AG09309 (cell line): ENCODE measurements at places on chromosomes 2 and 18.

DNA sequence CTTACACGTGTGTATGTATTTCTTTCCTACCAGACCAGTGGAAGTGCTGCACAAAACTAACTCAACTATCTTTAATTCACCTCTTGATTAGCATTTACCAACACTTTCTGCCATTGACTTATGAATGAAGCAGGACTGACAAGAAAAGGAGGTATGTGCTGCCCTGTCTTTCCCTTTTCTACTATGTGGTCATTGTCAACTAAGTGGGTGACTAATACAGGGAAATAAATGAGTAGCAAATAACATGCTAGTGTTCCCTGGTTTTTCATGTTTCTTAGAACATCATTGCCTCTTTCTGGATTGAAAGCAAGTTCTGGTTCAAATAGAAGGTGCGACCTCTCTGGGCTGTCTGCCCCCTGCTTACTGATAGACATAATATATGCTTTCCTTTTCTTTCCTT, 58.0 kb downstream of the LINC00305 start:
- DNase-seq: no peak

GRCh38 chr2:136327162-136327852, 209.4 kb upstream of the CXCR4 start:
- DNase-seq: no peak

- DNase-seq: no peak
Observed at GRCh38 chr2:37263839-37264238, 32.4 kb downstream of the NDUFAF7 start.

- DNase-seq: no peak
Observed at GRCh38 chr2:128594953-128595677, 276.4 kb upstream of the HS6ST1 start.

- no peak for DNase-seq
Observed at GRCh38 chr2:181318504-181319280, 138.5 kb upstream of the ITGA4 start.

- DNase-seq: no peak
Observed at GRCh38 chr2:122815120-122815519, 1059.7 kb downstream of the TSN start.

DNA sequence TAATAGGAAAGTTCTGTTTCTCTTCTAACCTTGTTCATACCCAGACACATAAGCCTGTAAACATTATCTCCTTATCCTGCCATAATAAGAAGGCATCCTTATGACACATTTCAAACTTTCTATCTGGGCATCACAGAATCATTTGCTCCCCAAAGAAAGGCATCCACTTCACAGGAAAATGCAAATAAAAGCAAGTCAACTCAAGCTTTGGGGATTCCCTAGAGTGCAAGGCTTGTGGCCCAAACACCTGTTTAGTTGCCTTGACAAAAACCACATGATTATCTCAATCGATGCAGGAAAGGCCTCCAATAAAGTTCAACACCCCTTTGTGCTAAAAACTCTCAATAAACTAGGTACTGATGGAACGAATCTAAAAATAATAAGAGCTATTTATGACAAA, 195.7 kb upstream of the GALNT5 start:
- DNase-seq: no peak

GRCh38 chr2:27313882-27314645, 5.8 kb upstream of the UCN start:
- DNase-seq: no peak

DNA sequence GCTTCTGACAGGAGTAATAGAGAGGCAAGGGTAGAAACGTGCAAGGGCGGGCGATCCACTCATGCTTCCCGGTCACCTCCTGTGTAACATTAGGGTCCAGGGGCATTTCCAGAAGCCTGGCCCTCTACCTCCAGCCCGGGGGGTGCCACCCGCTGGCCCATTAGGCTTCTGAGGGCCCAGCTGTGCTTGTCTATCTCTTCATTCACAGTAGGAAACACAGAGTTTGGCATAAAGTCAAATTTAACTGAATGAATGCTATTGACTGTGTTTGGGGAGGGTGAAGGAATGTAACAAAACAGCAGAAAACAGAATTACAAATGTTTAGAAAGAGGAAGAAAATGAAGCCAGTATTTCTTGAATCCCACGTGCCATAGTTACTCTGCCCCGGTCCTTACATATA, 112.4 kb upstream of the SLC66A3 start:
- DNase-seq: no peak

- DNase-seq: no peak
Observed at GRCh38 chr18:49563701-49564517, 2.1 kb downstream of the LIPG start.

DNA sequence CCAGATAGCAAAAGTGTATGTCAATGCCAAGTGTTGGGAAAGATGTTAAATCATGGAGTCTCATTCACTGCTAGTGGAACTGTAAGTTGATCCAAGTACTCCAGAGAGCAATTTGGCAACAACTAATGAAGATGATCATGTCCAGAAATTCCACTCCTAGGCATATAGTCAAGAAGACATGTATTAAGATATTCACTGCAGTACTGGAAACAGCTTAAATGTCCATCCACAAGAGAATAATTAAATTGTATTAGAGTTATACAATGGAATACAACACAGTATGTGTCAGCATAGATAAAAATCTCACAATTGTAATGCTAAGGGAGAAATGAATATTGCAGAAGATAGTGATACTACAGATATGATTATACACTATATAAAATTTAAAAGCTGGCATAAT, 15.2 kb upstream of the LBH start:
- DNase-seq: no peak

GRCh38 chr2:169693360-169693759, 845 bp downstream of the CFAP210 start:
- no peak for DNase-seq

- no peak for DNase-seq
Observed at GRCh38 chr2:176976736-176977685, 235.6 kb upstream of the HNRNPA3 start.

DNA sequence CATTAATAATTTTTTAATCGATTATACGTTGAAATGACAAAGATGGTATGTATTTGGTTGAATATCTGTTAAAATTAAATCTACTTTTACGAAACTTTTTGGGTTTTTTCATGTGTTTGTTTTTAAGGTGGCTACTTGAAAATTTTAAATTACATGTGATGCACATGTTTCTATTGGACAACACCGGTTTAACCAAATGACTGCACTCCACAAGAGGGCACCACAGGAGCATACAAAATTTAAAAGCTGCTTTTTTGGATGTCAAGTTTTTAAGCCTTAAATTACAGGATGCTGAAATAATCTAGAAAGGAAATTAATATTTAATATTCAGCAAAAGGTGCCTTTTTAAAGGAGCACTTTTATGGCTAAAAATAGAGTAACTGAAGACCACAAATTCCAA, 98.7 kb downstream of the ACVR1 start:
- DNase-seq: peak; percentile 11

- no peak for DNase-seq
Observed at GRCh38 chr2:240585101-240585500, 1.4 kb upstream of the CAPN10 start.

- no peak for DNase-seq
Observed at GRCh38 chr2:5539282-5540165, 152.7 kb upstream of the SOX11 start.

DNA sequence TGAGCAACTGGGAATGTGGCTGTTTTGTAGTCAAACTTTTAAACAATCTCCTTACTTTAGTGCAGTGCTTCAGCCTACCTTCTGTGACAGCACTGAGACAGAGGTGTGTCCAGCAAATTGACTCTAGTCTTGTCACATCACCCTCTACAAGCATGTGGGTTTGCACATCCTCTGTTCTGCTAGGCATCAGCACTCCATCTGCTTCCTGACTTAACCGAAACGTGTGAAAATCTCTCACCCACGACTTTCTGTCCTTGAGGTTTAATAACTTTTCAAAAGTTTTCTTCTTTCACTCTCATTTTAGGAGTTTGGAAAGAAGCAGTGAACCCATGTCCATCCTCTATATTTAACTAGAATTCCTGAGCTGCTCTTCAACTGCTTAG, 42.6 kb downstream of the TTR start:
- DNase-seq: no peak

DNA sequence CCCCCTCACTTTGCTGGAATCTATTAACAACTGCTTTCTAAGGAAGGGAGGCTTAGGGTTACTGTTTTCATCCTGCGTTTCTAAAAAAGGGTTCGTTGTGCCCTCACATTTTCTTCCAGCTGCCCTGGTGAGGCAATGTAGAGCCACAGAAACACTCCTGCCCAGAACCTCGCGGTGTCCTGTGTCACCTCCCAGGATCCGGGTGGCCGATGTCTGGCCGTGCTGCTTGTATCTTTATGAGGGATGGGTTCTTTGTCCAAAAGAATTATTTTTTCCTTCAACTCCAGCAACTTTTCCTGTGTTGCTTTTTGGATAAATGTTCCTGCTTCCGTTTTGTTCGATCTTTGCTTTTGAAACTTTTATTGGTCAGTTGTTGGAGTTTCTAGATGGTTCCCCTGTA, 291.8 kb upstream of the HS6ST1 start:
- no peak for DNase-seq

DNA sequence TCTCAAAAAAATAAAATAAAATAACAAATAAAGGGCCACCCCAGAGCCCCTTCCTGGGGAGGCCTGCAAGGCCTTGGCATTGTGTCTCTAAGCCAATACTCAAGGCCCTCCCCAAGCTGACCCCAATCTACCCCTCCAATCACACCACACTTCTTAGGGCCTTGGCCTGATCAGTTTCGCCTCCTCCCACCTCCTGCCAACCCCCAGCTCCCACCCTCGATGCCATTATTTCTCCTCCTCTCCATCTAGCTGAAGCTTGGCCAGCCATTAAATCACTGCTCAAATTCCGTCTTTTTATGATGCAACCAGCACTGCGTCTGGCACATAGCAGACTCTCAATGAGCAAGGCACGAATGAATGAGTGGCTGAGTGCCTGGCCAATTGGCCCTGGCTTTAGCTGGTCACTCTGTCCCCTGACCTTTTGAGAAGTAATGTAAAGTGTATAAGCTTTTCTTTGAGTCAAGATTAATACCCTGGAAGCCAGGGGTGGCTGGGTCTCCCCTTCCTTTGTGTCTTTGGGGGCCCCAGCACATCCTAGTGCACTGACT, 55.9 kb downstream of the SMAD7 start:
- no peak for DNase-seq

GRCh38 chr2:11656671-11657101, 13.3 kb downstream of the NTSR2 start:
- no peak for DNase-seq

GRCh38 chr2:152456262-152456661, 121.3 kb downstream of the FMNL2 start:
- DNase-seq: no peak

- peak; percentile 44 for DNase-seq
Observed at GRCh38 chr2:144705328-144706245, 185.7 kb upstream of the ZEB2 start.

DNA sequence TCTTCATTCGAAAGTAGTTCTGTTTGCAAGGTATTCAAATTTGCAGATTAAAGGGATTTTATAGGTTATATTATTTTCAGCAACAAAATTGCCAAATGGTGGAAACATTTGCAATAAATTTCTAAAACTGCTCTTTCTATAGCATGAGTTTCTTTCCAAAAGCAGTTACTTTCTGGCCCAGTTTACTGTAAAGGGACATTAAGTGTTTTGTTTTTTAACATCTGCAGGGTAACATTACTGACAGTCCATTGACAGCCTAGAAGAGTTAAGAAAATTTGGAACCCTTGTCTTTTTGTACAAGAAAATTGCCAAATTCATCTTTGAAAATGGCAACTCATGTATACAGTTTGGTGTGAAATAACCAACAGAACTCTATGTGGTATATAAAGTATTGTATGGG, 375.1 kb downstream of the SETBP1 start:
- DNase-seq: no peak

DNA sequence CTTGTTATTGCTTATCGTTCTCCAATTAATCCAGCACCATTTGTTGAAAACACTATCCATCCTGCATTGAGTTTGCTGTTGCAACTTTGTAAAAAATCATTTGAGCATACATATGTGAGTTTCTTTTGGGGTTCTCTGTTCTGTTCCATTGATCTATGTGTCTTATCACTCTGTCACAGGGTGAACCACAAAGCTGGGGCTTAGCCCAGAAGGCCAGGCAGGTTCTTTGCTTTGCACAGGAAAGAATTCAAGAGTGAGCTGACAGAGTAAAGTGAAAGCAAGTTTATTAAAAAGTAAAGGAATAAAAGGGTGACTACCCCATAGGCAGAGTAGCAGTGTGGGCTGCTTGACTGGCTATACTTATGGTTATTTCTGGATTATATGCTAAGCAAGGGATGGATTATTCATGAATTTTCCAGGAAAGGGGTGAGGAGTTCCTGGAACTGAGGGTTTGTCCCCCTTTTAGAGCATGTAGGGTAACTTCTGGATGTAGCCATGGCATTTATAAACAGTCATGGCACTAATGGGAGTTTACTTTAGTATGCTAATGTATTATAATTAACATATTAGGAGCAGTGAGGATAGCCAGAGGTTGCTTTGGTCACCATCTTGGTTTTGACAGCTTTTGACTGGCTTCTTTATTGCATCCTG, 46.8 kb downstream of the RNF138 start:
- DNase-seq: no peak

DNA sequence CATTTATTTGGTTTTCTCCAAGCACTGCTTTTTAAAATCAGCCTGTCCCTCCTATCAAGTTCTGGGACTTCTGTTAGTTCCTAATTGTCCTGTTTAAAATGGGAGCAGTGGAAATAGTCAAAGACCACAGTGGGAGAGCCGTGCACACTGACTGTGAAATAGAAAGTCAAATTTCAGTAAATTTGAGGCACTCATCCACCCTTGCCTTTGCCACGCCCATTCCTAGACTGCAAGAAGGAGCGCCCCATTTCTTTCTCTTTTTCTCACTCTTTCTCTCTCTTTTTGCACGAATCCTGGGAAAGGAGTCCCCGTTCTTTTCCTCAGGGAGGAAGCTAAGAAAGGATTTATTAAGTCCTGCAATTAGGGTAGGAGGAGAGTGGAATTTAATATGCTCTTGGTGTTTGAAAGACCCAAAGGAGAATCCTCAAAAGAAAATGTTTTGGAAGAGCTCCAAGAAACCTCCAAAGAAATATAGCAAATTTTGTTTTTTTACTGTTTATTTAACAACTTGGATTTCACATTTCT, 7.5 kb downstream of the COL6A3 start:
- no peak for DNase-seq

GRCh38 chr2:167198009-167198408, 309.7 kb downstream of the XIRP2 start:
- DNase-seq: no peak

GRCh38 chr2:88831071-88831791, 139.8 kb downstream of the RPIA start:
- DNase-seq: no peak

- peak; percentile 47 for DNase-seq
Observed at GRCh38 chr2:42102024-42102590, 54.3 kb downstream of the PKDCC start.

- no peak for DNase-seq
Observed at GRCh38 chr18:79587779-79588635, 91.6 kb upstream of the CTDP1 start.

DNA sequence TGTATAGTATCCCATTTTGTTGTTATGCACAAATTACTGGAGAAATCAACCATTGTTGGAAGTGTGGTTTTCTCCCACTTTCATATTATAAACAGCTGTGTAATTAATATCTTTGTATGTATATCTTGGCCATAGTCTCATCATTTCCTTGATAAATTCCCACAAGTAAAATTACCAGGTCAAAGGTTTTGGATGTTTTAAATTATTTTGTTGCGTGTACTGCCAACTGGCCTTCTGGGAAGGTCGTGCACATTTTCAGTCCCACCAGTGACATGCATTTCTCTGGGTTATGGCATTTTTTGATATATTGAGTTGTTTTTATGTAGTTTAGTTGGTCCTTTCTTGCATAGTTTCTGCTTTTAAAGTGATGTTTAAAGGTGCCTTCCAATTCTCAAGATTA, 41.5 kb downstream of the TSHZ1 start:
- DNase-seq: no peak

GRCh38 chr18:3060667-3061580, 48.0 kb upstream of the LPIN2 start:
- DNase-seq: no peak

- DNase-seq: no peak
Observed at GRCh38 chr2:126515471-126515870, 140.5 kb upstream of the GYPC start.
